NCI-H82 (cell line): ENCODE measurements at places on chromosomes 7 and 10.

DNA sequence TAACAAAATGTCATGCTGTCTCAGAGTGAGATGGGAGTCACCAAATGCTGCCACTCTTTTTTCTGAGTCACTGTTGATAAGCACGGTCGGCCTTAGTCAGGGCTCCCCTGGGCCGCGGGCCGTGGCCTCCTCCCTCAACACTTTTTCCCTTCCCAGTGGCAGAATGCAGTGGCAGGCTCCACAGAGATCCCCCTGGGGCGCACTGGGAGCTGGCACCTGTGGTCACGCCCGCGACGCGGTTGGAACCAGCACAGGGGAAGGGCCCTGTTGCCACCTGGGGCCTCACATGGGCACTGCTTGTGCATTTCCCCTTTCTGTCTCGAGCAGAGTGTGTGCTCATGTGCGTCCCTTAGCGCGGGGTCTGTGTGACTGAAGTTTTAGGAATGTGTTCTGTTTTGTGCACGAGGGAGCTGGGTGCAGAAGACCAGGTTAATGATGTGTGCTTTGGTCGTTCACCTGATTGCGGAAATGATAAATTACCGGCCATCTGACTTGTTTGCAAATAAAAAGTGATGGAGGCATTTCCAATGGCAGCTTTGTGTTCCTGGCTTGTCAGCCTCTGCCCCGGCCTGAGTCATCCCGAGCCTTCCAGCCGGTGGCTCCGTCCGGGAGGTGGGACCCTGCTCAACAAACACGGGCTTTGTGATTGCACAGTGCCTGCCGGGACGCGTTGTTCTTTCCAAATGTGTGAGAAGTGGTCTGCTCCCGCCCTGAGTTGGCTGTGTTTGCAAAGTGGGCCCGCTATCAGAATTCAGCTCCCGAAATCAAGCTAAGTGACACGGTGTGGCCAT, 100.7 kb downstream of the NKX6-2 start:
- no peak for DNase-seq

DNA sequence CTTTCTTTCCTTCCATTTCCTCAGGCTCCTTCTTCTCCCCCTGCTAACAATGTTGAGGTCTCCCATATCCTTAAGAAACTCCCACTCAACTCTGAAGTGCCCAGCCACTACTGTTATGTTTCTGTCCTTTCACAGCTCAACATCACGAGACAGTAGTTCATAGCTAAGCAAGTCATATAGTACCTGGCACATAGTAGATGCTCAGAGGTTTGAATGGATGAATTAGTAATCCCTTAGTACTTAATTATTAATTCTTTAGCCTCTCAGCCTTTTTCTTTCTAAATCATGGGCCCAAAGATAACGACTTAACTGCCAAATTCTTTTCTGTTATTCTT, 22.6 kb downstream of the CSGALNACT2 start:
- no peak for DNase-seq

- no peak for DNase-seq
Measured at GRCh38 chr10:29600067-29600466, 34.7 kb downstream of the SVIL start.

DNA sequence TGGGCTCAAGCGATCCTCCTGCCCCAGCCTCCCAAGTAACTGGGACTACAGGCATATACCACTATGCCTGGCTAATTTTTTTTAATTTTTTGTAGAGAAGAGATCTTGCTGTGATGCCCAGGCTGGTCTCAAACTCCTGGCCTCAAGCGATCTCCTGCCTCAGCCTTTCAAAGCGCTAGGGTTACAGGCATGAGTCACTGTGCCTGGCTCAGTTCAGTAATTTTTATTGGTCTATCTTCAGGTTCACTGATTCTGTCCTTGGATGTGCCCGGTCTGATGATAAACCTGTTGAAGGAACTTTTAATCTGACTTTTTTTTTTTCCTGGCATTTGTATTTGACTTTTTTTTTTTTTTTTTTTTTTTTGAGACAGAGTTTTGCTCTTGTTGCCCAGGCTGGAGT, 40.1 kb upstream of the STRIP2 start:
- DNase-seq: no peak
